Activated CD4-positive, alpha-beta T cell treated with anti-CD3 and anti-CD28 coated beads for 1 hour (primary cell): ENCODE measurements at places on chromosomes 3 and 15.

- DNase-seq = no peak
Measured at GRCh38 chr3:139301183-139301582, 42.6 kb upstream of the MRPS22 start.

DNA sequence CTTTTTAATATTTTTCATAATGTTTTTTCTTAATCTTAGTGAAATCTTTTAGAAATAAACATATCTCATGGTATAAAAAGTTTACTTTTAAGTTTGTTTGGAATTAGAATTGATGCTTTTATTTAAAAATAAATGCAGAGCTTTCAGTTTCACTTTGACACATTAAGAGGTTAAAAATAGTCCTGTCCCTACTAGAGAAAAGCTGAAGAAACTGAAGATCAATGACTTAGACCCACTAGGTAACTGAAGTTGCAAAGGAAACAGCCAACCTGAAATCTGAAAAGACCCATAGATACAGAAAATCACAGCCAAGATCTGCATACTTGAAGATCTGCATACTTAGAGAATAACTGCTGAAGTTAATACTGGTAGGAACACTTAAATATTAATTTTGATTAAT is 237.6 kb downstream of the RAP2B start:
- no peak for DNase-seq

- DNase-seq = no peak
Measured at GRCh38 chr3:152331018-152331541, 62.4 kb downstream of the MBNL1 start.

DNA sequence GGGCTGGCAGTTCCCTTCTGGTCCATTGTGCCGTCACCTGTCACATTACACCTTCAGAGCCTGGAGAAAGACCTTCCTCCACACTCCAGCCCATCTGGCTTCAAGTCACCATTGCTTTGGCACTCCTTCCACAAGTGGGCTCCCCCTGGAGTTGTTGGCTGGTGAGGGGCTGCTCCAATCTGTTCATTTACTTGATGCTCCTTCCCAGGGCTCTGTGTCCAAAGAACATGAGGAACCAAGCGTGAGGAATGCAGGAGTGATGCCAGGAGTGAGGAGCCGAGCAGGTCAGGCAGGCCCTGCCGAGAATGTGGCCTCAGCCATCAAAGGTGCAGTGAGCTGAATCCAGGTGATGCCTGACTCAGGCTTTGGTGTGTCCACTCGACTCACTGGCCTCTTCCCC is 57.2 kb downstream of the OXNAD1 start:
- DNase-seq = no peak

GRCh38 chr3:81339040-81339845 is 422.2 kb downstream of the GBE1 start:
- DNase-seq = no peak

DNA sequence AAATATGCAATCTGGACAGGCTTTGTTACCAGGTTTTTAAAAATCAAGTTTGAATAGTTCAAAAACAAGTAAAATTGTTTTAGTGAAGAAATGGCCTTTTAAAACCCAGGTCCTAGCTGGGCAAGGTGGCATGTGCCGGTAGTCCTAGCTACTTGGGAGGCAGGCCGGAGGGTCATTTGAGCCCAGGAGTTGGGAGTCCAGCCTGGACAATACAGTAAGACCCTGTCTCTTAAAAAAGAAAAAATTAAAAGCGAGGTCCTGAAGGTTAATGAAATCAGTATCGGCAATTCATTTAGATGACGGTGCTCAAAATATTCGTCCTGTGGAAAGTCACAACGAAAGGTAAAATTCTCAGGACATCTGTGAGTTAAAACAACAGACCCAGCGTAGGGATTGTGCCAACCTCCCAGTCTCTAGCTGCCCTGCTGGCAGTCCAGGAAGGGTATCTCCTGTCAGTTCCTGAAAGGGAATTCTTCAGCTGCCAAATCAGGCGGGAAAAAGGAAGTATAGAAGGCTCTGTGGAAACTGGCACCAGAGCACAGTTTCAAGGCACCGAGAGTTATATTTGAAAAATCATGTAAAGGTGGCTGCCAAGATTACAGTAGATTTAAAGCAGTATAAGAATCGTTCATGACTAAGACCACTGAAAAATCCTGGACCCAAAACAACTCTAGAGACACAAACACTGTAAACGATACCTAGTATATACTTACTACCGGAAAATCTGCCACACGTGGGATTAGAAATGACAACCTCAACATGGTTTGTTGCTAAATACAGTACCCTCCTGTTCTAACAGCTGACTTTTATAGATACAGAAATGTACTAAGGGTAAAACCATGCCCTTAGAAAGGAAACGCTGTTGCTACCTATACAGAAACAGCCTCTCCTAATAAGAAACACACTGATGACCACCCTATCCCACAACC is 1.2 kb upstream of the ABHD17C start:
- no peak for DNase-seq

DNA sequence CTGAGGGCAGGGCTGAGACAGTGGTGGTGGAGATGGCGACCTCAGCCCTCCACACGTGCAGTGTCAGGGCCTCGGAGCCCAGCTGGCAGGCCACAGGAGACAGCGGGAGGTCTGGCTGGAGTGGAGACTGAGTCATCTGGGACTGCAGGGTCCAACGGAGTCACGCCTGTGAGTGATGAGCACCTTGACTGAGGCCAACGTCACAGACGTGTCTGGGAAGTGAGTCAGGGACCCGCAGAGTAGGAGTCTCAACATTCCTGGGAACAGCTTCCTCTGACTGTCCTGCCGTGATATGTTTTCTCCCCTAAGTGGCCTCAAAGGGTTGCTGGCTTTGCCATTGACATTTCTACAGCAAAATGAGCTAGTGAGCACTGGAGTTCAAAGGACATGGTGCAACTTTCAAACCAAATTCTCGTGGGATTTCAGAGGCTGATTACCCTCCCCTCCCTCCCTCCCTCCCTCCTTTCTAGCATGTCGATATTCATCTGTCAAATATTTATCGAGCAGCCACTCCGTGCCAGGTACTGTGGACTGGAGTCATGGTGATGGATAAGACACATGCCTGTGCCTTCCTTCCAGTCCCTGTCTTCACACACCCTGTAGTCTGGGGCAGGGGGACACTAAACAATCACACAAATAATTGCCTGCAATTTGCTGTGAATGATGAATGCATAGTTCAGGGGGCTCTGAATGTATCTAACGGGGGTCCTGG is 53.3 kb upstream of the AMOTL2 start:
- DNase-seq = no peak

- no peak for DNase-seq
Measured at GRCh38 chr3:11006986-11007933, 14.7 kb downstream of the SLC6A1 start.

GRCh38 chr15:61794881-61795280 is 265.4 kb downstream of the VPS13C start:
- no peak for DNase-seq

DNA sequence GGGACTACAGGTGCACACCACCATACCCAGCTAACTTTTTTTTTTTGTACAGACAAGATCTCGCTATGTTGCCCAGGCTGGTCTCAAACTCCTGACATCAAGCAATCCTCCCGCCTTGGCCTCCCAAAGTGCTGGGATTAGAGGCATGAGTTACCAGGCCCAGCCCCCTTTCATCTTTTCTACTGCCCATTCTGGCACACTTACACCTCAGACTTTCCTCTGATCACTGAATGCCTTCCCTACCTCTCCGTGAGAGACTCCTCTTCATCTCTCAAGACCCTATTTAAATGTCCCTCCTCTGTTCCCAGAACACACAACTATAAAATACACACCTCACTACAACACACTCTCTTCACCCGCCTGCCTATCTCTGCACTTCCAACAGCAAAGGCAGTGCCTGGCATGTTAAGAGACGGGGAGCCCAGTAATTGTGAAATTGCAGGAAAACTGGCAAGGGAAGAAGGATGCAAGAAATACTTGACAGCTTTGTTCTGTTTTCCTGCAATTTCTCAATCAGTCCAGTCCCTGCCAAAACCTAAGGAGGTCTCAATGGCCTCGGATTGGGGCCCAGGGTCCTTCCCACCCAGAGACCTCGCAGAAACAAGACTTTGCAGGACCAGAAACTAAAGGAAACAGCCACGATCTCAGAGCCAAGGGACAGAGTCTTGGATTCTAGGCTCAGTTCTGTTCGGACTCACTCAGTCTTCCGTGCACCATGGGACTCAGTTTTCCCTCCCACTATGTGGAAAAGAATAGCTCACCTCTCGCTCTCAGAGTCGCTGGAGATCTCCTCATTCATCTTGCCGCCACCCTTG is 849 bp downstream of the RRP9 start:
- no peak for DNase-seq

DNA sequence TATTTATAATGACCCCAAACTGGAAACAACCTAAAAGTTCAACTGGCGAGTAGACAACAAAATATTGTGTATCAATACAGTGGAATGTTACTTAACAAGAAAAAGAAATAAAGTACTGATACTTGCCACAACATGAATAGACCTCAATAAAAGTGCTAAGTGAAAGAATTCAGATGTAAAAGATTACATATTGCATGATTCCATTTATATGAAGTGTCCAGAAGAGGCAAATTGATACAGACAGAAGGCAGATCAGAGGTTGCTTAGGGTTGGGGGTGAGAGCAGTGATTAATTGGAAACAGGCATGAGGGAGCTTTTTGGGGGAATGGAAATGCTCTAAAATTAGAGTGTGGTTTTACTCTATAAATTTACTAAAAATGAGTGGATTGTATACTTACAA is 183.3 kb downstream of the SATB1 start:
- DNase-seq = no peak
